ENCODE measurements at places on chromosomes 5 and 9.

- DNase-seq = no peak
These were observed 16.3 kb downstream of the PRXL2C start for GRCh38 chr9:96638606-96639364.

DNA sequence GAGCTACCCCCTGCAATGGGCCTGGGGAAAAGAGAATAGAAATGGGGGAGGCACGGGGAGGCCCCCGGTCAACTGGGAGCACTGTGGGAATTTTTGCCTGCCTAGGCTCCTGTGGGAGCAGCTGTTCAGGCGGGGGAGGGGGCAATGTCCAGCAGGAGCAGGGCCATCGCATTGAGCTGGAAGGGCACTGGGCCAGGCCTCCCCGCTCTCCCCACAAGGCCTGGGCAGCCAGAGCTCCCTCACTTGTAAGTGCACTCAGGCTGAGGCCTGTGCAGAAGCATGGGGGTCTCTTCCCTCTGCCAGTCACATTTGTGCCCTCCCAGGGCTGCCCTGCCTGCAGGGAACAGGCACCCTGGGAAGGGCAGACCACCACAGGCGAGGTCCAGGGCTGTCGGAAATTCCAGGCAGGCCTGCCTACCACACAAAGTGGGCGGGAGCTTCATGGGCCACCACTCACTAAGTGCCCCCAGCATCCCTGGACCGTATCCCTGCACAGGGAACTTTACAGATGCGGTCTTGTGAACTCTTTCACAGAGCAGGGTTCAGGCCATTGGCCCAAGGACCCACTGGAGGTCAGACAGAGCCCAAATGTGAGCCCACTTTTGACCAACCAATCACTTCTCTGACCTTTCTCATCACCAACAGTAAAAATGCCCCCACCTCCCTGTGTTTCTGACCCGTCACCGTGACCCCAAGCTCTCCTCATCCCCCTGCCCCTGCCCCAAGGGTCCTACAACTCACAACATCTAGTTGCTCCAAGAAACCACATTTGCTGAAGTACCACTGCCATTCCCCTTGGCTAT lies 1.0 kb upstream of the CFAP157 start:
- DNase-seq = no peak

GRCh38 chr5:135076801-135077200 lies 42.8 kb upstream of the PITX1 start:
- DNase-seq = no peak

DNA sequence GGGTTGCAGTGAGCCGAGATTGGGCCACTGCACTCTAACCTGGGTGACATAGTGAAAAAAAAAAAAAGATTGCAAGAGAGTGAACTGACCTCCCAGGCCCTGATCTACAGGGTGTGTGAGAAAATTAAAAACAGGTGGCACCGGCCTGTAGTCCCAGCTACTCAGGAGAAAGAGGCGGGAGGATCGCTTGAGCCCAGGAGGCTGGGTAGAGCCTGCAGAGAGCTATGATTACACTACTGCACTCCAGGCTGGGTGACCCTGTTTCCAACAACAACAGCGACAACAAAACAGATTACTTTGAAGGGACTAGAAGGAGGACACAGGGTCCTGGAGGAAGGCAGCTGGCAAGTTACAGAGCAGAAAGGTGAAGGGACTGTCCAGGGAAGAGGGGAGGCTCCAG lies 42.2 kb upstream of the FABP6 start:
- DNase-seq = no peak

GRCh38 chr9:136104916-136105315 lies 9.8 kb upstream of the NACC2 start:
- no peak for DNase-seq

All from stimulated activated CD4-positive, alpha-beta T cell treated with anti-CD3 and anti-CD28 coated beads, Interleukin-4, amount 100 ng/mL, for 24 hours (primary cell).